Right lobe of liver (tissue), 6 donors: ENCODE measurements at places on chromosomes 4 and X.

DNA sequence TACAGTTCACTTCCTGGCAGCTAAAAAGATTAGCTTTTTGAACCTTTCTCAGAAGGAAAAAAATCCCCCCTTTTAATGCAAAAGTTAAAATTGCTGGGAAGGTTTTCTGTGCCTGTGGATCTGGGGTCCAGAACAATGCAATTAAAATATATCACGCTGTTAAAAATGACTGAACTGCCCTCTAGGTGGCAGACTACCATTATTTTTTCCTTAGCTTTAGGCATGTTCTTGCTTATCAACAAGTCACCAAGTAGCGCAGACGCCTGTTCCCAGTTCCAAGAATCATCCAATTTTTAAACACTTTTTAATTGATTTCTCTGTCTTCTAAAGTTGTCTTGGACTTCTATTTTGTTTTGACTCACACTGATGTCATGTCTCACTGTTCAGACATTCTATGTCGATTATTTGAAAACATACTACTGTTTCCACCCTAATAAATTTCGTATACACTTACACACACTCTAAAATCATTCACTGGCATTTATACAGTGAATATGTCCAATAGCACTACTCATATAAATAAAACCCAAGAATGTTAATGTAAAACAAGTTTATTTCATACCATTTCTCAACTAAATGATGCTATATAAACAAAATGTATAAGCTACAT lies 661.6 kb downstream of the RAPGEF2 start:
- no peak for DNase-seq

- DNase-seq: no peak
Measured at GRCh38 chrX:10769696-10770619, 149.6 kb upstream of the MID1 start.

DNA sequence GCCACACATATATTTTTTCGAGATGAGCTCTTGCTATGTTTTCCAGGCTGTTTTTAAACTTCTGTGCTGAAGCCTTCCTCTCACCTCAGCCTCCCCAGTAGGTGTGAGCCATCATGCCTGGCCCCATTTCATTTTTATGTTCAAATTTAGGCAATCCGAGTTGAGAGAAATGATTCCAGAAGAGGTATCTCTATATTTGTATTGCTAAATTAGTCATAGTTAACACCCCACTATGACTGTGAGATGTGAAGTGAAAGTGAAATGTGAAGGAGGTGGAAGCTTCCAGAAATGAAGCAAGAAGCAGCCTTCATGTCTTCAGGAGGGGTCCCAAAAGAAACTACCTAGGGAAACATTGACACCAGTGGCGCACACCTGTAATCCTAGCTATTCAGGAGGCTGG lies 17.7 kb downstream of the APELA start:
- no peak for DNase-seq

DNA sequence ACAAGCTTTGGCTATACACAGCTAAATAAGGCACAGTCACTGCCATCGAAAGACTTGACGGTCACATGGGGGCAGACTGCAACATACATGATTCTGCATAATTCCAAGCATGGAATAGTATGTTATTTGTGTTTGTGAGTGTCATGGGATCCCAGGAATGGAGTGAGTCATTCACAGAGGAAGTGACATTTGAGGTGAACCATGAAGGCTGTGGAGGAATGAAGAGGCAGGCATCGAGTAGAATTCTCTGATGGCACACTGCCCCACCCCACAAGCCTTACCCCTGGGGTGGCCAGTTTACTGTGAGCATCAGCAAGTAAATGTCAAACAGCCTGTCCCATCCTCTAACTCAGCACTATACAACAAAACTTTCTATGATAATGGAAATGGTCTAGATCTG lies 619.7 kb downstream of the MID1IP1 start:
- DNase-seq: no peak

GRCh38 chr4:147288512-147288911 lies 192.4 kb upstream of the EDNRA start:
- DNase-seq: no peak

- DNase-seq: no peak
Measured at GRCh38 chr4:118935819-118936218, 47.2 kb downstream of the SYNPO2 start.

DNA sequence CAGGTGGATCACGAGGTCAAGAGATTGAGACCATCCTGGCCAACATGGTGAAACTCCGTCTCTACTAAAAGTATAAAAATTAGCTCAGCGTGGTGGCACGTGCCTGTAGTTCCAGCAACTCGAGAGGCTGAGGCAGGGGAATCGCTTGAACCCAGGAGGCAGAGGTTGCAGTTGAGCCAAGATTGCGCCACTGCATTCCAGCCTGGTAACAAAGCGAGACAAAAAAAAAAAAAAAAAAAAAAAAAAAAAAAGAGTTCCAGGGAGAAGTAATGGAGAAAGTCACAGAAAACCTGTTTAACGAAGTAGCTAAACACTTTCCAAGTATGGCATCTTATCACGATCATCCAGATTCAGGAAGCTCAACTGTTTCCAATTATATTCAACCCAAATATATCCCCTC lies 10.9 kb downstream of the KLHL4 start:
- DNase-seq: no peak

DNA sequence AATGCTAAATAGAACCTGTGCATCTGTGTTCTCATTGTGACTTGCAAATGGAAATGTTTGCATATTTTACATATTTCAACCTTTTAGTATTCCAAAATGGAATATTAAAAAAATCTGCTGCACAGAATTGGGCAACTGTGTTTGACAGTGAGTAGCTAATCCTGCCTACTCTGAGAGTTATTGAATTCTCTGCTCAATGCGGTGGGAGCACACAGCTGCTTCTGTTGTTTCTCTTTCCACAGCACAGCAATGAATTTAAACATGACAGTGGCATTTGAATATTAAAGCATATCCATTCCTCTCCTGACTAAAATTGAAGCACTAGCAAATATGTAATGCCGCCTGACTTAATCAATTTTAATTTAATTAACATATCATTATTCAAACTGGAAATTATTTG lies 366.6 kb downstream of the GASK1B start:
- no peak for DNase-seq

GRCh38 chr4:55768291-55768690 lies 51.3 kb upstream of the EXOC1L start:
- DNase-seq: no peak

GRCh38 chr4:169272265-169272886 lies 1.6 kb upstream of the SH3RF1 start:
- no peak for DNase-seq

DNA sequence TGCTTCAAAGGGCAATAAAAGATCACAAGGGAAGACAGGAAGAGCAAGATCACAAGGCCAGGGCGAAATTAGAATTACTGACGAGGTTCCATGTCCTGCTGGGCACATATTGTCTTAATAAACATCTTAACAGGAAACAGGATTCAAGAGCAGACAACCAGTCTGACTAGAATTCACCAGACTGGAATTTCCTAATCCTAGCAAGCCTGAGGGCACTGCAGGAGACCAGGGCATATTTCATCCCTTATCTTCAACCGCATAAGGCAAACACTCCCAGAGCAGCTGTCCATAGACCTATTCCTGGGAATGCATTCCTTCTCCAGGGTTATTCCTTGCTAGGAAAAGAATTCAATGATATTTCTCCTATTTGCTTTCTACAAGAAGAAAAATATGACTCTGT lies 12.4 kb upstream of the TDO2 start:
- no peak for DNase-seq

GRCh38 chrX:49264460-49264859 lies at the start of gene FOXP3:
Gene FOXP3 (minus strand): TSS chrX:49264710. CDS start chrX:49258505, 6,205 bp downstream.
- no peak for DNase-seq
